ENCODE measurements at places on chromosomes 1 and 21.

GRCh38 chr1:8911416-8912309 lies 33.2 kb upstream of the ENO1 start:
- no peak for DNase-seq

- no peak for DNase-seq
Observed at GRCh38 chr1:209368864-209369598, 214.5 kb upstream of the CAMK1G start.

DNA sequence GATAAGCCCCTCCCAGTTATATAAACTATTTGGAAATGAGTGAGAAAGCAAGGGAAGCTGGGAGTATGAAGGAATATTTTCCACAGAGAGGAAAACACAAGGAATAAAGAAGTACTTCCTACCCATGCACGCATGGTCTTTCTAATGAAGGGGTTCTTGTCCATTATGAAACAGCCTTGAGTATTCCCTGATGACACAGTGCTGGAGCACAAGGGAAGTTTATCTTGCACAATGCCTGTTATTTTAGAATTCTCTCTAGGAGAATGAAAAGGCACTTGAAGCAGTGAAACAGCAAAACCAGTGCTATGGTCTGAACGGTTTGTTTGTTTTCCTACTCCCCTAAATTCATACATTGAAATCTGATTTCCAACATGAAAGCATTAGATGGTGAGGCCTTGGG lies 38.6 kb upstream of the ADAMTS1 start:
- DNase-seq: no peak

GRCh38 chr1:117895482-117896114 lies 33.8 kb downstream of the GDAP2 start:
- DNase-seq: peak; percentile 77

DNA sequence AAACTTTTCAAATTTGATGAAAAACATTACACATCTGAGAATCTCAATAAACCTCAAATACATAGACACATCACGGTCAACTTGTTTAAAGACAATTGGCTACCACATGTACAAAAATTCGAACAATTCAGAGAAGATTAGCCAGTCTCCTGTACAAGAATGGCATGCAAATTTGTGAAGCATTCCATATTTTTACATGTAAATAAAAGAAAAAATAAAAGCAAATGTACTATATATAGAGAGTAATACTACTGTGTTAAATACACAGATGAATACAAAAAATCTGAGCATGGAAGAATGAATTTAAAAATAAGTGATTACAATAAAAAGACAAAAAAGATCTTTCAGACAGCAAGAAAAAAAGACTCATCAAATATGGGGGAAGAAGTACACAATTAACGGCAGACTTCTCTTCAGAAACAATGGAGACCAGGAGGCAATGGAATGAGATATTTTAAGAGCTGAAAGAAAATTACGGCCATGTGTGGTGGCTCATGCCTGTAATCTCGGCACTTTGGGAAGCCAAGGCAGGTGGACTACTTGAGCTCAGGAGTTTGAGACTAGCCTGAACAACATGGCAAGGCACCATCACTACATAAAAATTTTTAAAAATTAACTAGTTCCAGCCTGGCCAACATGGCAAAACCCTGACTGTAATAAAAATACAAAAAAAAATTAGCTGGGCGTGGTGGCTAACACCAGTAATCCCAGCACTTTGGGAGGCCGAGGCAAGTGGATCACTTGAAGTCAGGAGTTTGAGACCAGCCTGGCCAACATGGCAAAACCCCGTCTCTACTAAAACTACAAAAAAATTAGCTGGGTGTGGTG lies 23.2 kb downstream of the HAX1 start:
- peak; percentile 40 for DNase-seq

DNA sequence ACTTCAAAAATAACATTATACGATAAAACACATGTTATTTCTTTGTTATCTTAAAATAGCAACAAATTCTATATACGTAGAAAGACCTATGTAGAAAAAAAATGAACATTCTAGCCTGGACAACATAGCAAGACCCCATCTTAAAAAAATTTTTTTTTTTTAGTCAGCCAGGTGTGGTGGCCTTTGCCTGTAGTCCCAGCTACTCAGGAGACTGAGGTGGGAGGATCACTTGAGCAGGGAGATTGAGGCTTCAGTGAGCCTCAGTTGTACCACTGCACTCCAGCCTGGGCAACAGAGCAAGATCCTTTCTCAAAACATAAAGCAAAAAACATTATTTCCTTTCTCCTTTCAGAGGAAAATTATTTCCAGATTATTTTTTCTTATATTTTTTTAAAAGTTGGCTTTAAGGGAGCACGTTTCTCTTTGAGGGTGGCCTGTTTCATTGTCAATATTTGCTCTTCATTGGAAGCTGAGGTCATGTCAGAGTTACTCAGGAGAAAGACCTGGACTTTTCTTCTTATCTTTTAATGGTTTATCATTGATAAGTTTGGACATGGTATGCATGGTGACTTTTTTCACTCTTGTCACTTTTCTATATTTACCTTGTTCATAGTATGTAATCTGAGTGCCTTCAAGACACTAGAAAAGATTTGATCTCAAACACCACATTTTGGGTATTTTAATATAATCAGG lies 32.0 kb downstream of the NFIA start:
- no peak for DNase-seq

- DNase-seq: no peak
Observed at GRCh38 chr1:108000620-108001111, 35.7 kb upstream of the VAV3 start.

DNA sequence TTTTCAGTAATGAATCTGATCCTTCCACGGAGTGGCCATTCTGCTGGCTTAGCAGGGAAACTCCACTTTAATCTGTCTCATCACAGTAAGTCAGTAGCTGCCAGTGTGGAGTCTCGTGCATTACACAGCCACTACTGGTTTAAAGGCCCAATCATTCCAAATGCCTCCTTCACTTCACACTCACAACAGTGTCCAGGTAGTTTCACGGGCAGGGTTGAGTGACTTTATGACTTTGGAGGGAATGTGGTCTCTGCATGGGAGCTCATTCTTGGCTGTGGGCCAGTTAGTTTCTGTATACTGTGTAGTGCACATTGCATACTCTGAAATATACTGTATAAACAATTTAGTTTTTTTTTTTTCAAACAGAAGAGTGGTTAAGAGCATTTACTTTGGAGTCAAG lies 34.6 kb upstream of the C1orf87 start:
- no peak for DNase-seq

- DNase-seq: no peak
Observed at GRCh38 chr1:109783436-109783835, 19.7 kb upstream of the EPS8L3 start.

DNA sequence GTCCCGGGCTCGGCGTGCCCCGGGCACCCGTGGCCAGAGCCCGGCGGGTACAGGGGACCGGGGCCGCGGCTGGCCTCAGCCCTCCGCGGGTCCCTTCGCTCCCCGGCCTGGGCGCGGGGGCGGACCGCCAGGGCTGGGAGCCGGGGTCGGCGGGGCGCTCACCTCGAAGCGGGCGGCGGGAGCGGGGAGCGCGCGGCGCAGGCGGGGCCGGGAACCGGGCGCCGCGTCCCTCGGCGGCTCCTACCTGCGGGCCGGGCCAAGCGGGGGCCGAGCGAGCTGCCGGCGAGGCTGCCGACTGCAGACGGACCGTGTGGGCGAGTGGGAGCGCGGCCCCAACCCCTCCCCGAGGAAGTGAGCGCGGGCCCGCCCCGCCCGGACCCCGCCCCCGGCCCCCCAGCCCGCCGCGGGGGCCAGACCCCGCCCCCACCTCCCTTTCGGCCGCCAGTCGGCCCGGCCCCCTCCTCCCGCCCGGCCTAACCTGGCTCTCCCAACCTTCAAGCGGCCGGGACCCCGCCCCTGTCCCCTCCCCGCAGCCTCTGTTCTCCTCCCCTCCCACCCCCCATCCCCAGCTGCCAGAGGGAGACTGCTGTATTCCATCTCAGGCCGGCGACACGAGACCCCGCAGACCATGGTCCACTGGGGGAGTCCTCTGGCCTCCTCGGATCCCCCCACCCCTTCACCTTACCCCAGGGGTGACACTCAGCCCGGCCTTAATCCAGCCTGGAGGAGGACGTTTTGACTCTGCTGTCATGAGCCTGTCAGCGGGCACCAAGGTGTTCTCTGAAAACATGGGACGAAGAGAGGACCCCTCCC lies at the start of gene FHL3:
FHL3 (minus strand) TSS at position 320 of the 813 bp plus-strand sequence. CDS start 6,102 bp downstream, outside the sequence.
- DNase-seq: peak; percentile 51

GRCh38 chr21:31446226-31446855 lies 102.3 kb upstream of the TIAM1 start:
- no peak for DNase-seq

GRCh38 chr1:24051206-24051945 lies 60.6 kb downstream of the MYOM3 start:
- no peak for DNase-seq

GRCh38 chr1:228555074-228555994 lies 68.2 kb downstream of the RNF187 start:
- DNase-seq: peak; percentile 66

- DNase-seq: no peak
Observed at GRCh38 chr1:170239445-170239844, 93.7 kb downstream of the NTMT2 start.

DNA sequence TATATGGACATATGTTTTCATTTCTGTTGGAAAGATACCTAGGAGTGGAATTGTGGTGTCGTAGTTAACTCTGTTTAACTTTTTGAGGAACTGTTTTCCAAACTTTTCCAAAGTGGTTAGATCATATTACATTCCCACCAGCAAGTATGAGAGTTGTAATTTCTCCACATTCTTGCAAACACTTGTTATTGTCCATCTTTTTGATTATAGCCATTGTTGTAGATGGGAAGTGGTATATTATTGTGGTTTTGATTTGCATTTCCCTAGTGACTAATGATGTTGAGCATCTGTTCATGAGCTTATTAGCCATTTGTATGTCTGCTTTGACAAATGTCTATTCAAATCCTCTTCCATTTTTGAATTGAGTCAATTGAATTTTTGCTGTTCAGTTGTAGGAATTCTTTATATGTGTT lies 19.8 kb downstream of the CAMTA1 start:
- DNase-seq: no peak

GRCh38 chr1:7043719-7044535 lies 258.7 kb downstream of the CAMTA1 start:
- no peak for DNase-seq

GRCh38 chr1:111565079-111565478 lies 54.5 kb upstream of the RAP1A start:
- DNase-seq: no peak

- no peak for DNase-seq
Observed at GRCh38 chr1:201783058-201783457, 45.9 kb upstream of the IPO9 start.

- DNase-seq: no peak
Observed at GRCh38 chr1:9914610-9914937, 4.5 kb upstream of the CTNNBIP1 start.

DNA sequence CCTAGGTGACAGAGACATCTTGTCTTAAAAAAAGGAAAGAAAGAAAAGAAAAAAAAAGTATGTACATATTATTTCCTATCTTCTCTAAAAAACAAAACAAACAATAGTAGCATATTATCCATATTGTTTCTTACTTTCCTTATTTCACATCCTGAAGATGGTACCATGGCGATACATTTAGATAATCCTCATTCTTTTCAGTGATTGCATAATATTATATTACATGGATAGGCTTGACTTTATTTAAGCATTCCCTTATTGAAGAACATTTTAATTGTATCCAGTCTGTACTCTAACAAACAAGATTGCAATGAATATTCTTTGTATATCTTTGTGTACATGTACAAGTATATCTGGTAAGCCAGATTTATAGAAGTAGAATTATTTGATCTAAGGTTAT lies 82.9 kb upstream of the PUM1 start:
- no peak for DNase-seq

- no peak for DNase-seq
Observed at GRCh38 chr1:64092851-64093371, 110.5 kb upstream of the UBE2U start.

DNA sequence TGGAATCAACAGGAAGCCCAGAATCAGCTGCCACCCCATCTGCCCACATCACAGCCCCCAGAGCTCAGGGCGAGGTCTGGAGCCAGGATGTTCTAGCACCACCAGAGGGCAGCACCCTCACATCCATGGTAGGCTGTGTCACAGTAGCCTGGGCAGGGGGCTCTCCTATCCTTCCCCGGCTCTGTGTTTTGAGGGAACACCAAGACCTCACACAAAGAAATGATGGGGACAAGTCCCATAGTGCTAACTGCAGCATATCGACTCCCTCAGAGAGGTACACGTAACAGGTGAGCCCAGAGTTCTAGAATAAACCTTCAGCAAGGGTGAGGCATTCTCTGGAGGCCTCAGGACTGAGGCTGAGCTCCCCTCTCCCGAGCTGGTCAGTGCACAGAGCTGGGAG lies 2.3 kb upstream of the KCNC4 start:
- DNase-seq: peak; percentile 83

DNA sequence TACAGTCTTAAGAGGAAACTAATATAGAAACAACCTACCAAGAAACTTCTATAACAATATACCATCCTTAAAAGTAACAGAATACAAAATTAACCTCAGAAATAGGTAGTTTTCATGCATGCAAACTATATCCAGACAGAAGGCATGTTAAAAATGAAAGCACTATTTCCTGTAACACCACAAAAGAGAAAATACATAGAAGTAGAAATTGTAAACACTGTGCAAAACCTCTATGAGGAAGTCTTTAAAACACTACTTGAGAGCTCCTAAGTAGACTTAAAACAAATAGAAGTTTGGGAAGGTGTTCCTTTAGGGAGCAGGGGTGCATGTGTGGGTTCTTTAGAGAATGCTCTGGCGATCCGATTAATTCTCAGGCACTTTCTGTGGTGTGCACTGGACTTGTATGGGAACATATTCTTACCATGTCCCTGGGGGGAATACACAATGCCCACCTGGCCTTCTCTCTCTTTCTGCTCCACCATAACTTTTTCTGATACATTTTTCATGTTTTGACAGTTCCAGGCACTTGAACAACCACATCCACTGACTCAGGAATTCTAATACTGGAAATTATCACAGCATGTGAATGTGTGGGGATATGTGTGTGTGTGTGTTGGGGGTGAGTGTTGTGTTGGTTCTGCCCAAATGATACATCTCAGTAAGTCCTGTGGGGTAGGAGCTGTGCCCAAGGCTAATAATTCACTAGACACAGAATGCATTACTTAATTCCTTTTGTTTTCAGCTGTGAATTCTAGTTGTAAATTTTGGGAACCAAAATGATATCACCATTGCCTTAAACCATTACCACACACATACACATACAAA lies 866.3 kb upstream of the B3GALT2 start:
- DNase-seq: no peak

- DNase-seq: no peak
Observed at GRCh38 chr1:92995441-92996430, 34.5 kb upstream of the DIPK1A start.

GRCh38 chr1:53502641-53503432 lies 43.6 kb downstream of the DMRTB1 start:
- DNase-seq: no peak

DNA sequence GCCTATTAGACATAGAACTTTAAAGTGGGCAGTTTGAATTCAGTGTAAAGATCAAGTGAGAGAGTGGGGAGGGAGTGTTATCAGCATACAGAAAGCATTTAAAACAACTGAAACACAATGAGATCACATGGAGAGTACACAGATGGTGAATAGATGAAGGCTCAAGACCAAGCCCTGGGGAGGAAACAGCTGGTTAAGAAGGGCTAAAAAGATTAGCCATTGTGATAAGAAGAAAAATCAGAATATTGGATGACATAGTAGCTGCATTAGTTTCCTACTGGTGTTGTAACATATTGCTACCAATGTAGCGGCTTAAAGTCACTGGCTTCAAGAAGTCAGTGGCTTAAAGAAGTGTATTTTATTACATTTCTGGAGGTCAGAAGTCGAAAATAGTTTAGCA lies 443.4 kb upstream of the RGS18 start:
- no peak for DNase-seq
